ENCODE measurements at places on chromosomes 12 and 14. TPM values are rescaled to one million over a fixed set of nuclear protein-coding genes. Genes with fewer than 3 reads are reported as not detected.

RNFT2 gene
- 1.6 TPM for total RNA-seq

PAH gene
- not detected for total RNA-seq

NEK9 gene
- total RNA-seq = 52.1 TPM

BICDL1 gene
- total RNA-seq = 23.4 TPM

ARL1 gene
- total RNA-seq = 89.1 TPM

TGM1 gene
- total RNA-seq = 1.6 TPM

HOXC13 gene
- total RNA-seq = 1.0 TPM

EML5 gene
- 5.6 TPM for total RNA-seq

CINP gene
- 33.4 TPM for total RNA-seq

TMX1 gene
- total RNA-seq = 31.5 TPM

FOS gene
- total RNA-seq = 549 TPM

CCDC60 gene
- not detected for total RNA-seq

PLEKHD1 gene
- total RNA-seq = under 0.01 TPM

TAS2R7 gene
- total RNA-seq = not detected

SETD1B gene
- 4.2 TPM for total RNA-seq

PAX9 gene
- total RNA-seq = 4.9 TPM

RASSF9 gene
- 2.9 TPM for total RNA-seq

MAP3K9 gene
- total RNA-seq = 0.16 TPM

Data from breast epithelium (tissue), 4 donors.